Memory B cell (primary cell): ENCODE measurements at places on chromosomes 1 and 21.

GRCh38 chr1:89890085-89890752, 69.4 kb downstream of the LRRC8D start:
- H3K27me3 ChIP-seq = no peaks in the 10 kb centered on the region
- no peak for DNase-seq
- no peak overlapping the region for H3K27ac ChIP-seq
- peaks cover 12% of the 10 kb centered on the region for H3K36me3 ChIP-seq
- peaks cover 11% of the 10 kb centered on the region for H3K4me1 ChIP-seq

DNA sequence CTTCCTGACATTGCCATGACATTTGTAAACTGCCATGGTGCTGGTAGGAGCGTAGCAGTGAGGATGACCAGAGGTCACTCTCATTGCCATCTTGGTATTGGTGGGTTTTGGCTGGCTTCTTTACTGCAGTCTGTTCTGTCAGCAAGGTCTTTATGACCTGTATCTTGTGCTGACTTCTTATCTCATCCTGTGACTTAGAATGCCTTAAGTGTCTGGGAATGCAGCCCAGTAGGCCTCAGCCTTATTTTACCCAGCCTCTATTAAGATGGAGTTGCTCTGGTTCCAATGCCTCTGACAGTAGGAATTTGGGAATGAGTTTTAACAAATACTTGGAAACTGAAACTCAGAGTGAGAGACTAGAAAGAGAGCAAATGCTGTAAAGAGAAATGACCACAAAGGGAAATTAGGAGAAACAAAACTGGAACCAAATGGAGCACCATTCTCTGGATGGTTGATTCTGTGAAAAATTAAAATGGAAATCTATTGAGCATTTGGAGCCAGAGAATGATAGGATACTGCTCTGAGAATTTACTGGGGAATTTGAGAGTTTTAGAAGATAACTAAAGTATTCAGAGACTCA, 50.1 kb upstream of the RHOU start:
- no peak overlapping the region for H3K4me3 ChIP-seq
- H3K27ac ChIP-seq = no peak overlapping the region
- DNase-seq = no peak
- H3K36me3 ChIP-seq = no peaks in the 10 kb centered on the region
- H3K4me1 ChIP-seq = no peaks in the 10 kb centered on the region

DNA sequence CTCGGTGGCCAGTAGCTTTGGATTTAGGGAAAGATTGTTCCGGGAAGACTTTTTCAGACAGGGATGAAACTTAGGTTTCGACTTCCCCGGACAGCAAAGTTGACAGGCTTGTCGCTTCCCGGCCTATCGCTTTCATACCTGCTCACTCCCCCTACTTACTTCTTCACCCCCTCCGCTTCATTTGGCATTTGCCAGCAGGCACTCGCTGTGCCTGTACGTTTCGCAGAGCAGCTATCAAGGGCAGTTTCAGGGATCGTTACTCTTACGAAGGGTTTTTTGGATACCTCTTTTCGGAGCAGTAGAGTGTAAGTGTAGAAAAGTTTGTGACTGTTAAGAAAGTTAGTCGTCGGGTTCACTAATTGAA, 393 bp downstream of the BLZF1 start:
- H3K4me1 ChIP-seq = peaks cover 13% of the 10 kb centered on the region
- H3K36me3 ChIP-seq = peaks cover 15% of the 10 kb centered on the region
- no peaks in the 10 kb centered on the region for H3K27me3 ChIP-seq
- peak; percentile 22 for DNase-seq

GRCh38 chr1:236163463-236164153, 21.3 kb downstream of the GPR137B start:
- peaks cover 21% of the 10 kb centered on the region for H3K36me3 ChIP-seq
- no peak overlapping the region for H3K4me3 ChIP-seq
- peaks cover 31% of the 10 kb centered on the region for H3K4me1 ChIP-seq
- H3K27ac ChIP-seq = peak overlapping the region; percentile 39

DNA sequence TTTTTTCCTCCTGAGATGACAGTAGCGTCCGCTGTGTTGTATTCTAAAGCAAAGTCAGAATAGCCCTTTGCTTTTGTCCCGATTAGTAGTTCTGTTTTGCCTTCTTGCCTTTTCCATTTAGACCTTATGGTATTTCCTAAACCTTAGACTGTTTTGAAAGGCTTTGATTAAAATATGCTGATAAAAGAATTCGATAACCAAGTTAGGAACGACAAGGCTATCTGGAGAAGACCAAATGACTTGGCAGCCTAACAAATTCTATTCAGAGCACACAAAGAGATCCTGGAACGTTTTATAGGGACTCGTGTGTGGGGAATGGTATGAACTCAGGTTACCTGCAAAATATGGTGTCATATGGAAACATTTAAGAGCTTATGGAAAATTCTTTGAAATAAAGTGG, 42.9 kb downstream of the NFIA start:
- H3K4me1 ChIP-seq = no peaks in the 10 kb centered on the region
- H3K27me3 ChIP-seq = peaks cover 6% of the 10 kb centered on the region
- no peak overlapping the region for H3K4me3 ChIP-seq
- no peaks in the 10 kb centered on the region for H3K36me3 ChIP-seq
- no peak for DNase-seq

DNA sequence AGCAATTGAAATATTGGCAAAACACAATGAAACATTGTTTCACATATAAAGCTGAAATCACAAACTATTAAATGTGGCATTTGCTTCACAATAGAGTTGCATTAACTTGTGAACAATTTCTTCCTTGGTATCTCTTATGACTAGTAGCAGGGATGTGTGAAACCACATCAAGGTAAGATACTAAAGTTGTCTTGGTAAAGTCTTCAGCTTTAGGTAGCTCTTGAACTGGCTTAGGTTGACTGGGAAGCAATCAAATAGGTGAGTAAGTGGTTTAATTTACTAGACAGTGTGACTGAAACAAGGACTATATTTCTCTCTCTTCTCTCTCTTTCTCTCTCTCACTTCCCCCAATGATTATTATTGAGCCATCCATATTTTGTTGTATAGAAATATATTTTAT, 141.5 kb upstream of the KCNK2 start:
- H3K27me3 ChIP-seq = no peaks in the 10 kb centered on the region
- no peak for DNase-seq
- no peak overlapping the region for H3K4me3 ChIP-seq

- peaks cover 4% of the 10 kb centered on the region for H3K4me1 ChIP-seq
- H3K27ac ChIP-seq = no peak overlapping the region
- peaks cover 10% of the 10 kb centered on the region for H3K27me3 ChIP-seq
- H3K36me3 ChIP-seq = peaks cover 1% of the 10 kb centered on the region
Measured at GRCh38 chr1:244280859-244281258, 170.8 kb downstream of the ADSS2 start.

- H3K4me3 ChIP-seq = peak overlapping the region; percentile 89
- H3K36me3 ChIP-seq = peaks cover 3% of the 10 kb centered on the region
- no peaks in the 10 kb centered on the region for H3K27me3 ChIP-seq
- H3K4me1 ChIP-seq = peaks cover 21% of the 10 kb centered on the region
- DNase-seq = no peak
Measured at GRCh38 chr1:93078203-93078602, 880 bp upstream of the MTF2 start.

GRCh38 chr1:67700692-67701410, 15.8 kb downstream of the GADD45A start:
- peaks cover 1% of the 10 kb centered on the region for H3K36me3 ChIP-seq
- peaks cover 6% of the 10 kb centered on the region for H3K27me3 ChIP-seq
- no peak overlapping the region for H3K4me3 ChIP-seq
- no peak for DNase-seq
- H3K4me1 ChIP-seq = peaks cover 2% of the 10 kb centered on the region
